Activated B cell treated with CpG ODN at 0.5 μM for 24 hours (primary cell): ENCODE measurements at places on chromosomes 12 and 14. TPM values are rescaled to one million over a fixed set of nuclear protein-coding genes. Genes with fewer than 3 reads are reported as not detected.

DNA sequence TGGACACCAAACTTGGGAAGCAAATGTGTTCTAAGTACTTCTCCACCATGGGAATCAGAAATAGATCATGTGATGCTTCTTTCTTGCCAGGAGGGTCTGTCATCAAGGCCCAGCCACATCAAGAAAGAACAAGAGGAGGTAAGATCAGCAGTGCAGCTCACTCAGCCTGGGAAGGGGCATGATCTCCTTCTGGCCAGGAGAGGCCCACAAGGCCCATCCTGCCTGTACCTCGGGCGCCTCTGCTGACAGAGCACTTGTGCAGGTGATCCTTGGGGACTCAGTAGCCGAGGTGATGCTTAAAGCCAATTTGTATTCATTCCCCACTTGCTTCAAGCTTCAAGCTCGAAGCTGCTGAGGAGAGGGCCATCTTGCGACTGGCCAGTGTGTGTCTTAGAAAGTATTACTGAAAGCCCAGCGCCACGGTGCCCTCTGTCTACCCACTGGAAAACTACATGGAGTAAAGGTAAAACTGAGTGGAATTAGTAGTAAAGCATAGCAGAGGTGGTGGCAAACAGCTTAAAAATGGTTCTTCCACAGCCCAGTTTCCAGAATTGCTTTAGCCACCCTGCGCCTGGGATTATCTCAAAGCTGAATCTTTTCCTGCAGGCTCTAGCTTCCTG is 26.2 kb downstream of the RTRAF start:
- no peak for DNase-seq

GRCh38 chr12:41967668-41968500 is 176.8 kb downstream of the GXYLT1 start:
- no peak for DNase-seq

The BATF gene
- total RNA-seq: 160 and 171 TPM in 2 replicates

The SCN8A gene
- total RNA-seq: 0.86 and 2.1 TPM in 2 replicates

- DNase-seq: no peak
Observed at GRCh38 chr12:65493913-65494245, 215.4 kb downstream of the MSRB3 start.

GRCh38 chr14:96118391-96118790 is 79.2 kb downstream of the C14orf132 start:
- DNase-seq: no peak

The KCNK13 gene
- total RNA-seq: not detected in 2 replicates

The MDGA2 gene
- total RNA-seq: not detected in 2 replicates

DNA sequence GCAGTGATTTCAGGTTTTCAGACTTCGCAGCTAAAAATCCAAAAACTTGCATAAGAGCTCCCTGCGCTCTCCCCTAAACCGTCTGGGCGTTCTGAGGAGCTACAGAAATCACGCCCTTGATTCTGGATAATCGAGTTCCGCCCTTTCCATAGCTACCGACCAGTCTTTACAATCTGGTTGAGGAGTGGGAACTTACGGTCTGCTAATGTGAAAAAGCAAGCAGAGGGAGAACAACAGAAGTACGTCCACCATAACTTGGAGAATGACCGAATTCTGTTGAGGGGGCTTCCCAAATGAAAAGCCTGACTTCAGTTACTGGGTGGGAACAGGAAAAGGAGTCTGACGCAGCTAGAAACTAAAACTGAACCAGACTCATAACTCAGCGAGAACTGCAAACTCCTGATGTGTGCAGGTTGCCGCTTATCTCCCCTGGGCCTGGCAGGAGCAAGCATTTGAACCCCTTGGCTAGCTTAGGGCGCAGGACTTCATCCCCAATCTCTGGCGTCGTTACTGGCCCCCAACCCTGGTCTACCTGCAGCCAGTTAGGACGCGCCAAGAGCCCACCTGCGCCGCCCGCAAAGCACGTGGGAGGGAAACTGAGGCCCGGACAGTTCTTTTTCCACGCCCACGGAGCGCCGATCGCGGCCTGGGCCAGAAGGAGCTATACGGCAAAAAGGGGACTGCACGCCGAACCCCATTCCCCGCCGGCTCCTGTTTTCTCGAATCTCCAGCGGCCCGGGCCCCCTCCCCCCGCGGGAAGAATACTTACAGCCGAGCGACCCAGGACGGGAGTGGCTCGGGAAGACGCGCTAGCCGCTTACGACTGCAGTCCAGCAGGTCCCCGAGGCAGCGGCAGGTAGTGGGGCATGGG is 838 bp downstream of the LRIG3 start:
- DNase-seq: no peak

DNA sequence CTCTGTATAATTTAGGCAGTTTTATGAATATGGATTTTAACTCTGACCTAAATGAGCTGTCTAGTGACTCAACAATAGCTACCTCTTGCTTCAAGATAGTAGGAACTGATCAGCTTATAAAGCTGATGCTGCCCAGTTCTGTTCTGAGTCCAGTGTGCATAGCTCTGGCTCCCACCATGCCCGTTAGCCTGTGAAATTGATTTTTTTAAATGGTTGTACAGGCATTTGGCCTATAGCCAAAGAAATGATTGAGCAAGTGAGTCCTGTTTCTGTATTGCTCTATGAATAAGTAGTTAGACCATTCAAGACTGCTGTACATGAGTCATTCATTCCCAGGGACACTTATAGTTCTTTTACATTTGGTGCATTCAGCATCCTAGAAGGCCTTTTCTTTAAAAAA is 36.4 kb downstream of the SAMD4A start:
- DNase-seq: no peak

The B4GALNT3 gene
- total RNA-seq: 0.17 TPM in 1 of 2 replicates, not detected in the other

DNA sequence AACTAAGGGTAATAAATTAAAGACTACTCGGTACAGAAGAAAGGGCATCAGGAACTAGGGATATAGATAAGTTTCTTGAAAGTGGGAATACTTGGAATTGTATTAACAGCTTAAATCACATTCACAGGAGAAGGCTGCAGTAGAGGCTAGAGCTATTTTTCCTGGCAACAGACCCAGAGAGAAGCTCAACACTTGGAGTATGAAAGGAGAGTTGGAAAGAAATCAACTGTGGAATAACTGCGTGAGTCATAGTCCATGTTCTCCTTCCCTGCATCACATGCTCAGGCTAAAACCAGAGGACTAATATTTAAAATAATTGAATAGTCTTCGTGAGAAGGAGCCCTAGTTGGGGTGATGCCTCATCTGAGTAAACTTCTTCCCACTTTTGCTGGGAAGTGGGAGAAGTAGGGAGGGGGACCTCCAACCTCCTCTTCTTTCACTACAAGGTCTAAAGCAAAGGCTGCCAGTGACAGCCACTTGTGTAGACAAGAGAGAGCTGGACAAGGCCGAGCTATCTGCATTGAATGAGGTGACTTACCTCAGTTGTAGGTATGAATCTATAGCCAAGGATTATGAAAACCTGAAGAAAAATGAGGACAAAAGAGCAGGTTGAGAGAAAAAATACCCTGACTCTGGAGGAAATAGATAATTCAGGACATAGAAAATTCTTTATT is 32.7 kb downstream of the DYRK2 start:
- DNase-seq: no peak

GRCh38 chr12:117046011-117046369 is 53.2 kb downstream of the TESC start:
- no peak for DNase-seq

- DNase-seq: no peak
Observed at GRCh38 chr14:53055003-53055402, 98.1 kb downstream of the DDHD1 start.

DNA sequence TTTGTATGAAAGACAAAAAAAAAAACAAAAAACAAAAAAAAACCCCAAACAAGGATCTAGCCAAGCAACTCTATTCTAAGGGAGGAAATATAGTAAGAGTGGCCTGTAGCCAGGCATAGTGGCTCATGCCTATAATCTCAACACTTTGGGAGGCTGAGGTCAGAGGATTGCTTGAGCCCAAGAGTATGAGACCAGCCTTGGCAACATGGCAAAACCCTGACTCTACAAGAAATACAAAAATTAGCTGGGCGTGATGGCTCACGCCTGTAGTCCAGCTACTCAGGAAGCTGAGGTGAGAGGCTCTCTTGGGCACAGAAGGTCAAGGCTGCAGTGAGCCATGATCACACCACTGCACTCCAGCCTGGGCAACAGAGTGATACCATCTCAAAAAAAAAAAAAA is 47.9 kb downstream of the TMEM117 start:
- no peak for DNase-seq

- no peak for DNase-seq
Observed at GRCh38 chr14:104603711-104604401, 716 bp downstream of the TMEM179 start.

DNA sequence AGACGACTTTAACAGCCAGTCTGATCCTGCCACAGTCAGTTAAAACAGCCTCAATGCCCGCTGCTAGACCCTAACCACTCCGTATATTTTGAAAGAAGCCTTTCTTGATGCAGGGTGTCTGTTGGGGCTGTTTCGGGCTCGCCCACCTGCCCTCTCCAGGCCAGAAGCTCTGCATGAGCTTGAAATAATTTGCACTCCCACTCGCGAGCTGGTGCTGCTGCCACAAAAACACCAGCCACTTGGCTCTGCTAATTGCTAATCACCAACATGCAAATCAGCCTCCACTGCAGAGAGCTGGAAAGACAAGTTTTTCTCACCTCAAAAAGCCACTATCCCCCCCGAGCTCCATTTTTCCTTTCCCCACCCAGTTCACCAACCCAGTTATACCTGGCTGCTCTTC is 15.5 kb downstream of the BAZ2A start:
- no peak for DNase-seq

DNA sequence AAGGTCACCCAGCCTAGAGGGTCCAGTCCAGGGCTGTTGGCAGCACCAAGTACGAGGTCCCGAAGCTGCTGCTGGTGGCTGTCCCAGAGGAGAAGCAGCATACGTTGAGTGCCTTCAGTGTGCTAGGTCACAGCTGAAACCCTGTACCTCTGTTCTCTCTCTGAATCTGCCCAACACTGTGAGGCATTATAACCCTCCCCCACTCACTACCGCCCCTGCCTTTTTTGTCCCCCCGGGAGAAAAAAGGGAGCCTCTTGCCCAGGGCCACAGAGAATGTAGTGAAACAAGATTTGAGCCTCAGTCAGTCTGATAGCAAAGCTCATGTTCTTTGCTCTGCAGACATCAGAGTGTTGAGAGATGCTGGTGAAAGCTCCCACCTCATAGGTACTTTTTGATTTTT is 53.4 kb downstream of the PPP2R5C start:
- DNase-seq: no peak

DNA sequence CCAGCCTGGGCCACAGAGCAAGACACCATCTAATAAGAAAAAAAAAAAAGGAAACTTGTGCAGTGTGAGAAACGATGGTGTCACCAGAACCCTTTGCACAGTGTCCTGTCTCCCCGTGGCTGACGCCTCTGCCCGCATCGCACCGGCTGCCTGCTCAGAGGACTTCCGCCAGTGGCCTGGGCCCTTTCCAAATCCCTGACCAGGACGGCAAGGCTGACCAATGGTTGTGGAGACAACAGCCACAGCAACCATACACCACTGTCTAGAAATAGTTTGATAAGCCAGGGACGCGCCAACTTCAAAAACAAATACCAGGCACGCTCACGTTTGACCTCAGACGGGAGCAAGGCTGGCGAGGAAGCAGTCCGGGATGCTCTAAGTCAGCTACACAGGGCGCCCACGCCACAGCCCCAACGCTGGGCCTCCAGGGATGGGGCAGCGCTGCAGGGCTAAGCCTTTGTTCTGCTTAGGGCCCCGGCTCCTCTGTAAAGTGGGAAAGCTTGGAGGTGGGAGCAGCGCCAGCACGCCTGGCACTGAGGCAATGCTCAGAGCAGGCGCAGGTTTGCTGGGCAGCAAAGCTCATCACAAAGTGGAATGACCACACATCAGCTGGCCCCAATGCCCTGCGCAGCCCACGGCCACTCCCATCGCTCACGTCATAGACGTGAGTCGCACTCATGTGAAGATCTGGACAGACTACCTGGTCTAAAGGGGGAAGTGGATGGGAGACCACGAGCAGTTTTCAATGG is 12.5 kb downstream of the PGAM5 start:
- no peak for DNase-seq

DNA sequence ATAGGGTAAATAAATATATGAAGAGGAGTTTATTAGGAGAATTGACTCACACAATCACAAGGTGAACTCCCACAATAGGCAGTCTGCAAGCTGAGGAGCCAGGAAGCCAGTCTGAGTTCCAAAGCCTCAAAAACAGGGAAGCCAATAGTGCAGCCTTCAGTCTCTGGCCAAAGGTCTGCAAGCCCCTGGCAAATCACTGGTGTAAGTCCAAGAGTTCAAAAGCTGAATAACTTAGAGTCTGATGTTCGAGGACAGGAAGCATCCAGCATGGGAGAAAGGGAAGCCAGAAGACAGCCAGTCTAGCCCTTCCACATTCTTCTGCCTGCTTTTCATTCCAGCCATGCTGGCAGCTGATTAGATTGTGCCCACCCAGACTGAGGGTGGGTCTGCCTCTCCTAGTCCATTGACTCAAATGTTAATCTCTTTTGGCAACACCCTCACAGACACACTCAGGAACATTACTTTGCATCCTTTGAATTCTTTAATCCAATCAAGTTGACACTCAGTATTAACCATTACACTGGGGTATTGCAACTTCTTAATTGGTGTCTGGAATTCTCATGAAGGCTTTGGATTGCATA is 736.5 kb upstream of the LMO3 start:
- no peak for DNase-seq

- DNase-seq: no peak
Observed at GRCh38 chr12:52713960-52714886, 10.9 kb upstream of the KRT77 start.

The CARMIL3 gene
- total RNA-seq: 3.5 and 3.9 TPM in 2 replicates

DNA sequence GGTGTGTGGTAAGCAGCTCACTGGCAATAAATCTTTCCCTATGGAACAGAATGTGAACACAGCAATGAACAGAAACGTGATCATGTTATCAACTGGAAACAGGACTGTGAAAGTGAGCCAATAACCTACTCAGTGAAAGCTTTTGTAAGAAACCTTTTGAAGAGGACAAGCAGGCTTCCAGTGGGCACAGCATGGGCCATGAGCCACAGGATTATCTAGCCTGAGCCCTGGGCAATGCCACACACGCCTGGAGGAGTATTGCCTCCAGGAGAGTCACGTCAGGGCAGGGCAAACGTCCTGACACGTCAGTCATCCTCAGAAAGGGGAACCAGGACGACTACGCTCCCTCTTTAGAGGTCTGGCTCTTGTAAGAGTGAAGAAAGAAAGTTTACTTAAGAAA is 32.3 kb downstream of the NRDE2 start:
- DNase-seq: no peak

The SERPINA10 gene
- total RNA-seq: not detected in 2 replicates
